Stimulated activated CD4-positive, alpha-beta T cell treated with anti-CD3 and anti-CD28 coated beads, Interleukin-12 subunit alpha, Interleukin-12 subunit beta, amount 100 ng/mL, for 24 hours (primary cell): ENCODE measurements at places on chromosomes 5 and 9.

DNA sequence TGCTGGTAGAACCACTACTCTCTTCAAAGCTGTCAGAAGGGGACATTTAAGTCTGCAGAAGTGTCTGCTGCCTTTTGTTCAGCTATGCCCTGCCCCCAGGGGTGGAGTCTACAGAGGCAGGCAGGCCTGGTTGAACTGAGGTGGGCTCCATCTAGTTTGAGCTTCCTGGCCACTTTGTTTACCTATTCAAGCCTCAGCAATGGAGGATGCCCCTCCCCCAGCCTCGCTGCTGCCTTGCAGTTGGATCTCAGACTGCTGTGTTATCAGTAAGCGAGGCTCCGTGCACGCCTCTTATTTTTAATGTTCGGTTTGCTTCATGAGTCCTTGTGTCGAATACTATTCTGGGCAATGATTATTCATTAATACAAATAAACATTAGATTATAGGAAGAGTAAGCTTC lies 3.1 kb upstream of the SLC27A6 start:
- DNase-seq = no peak

- no peak for DNase-seq
These were observed 129.7 kb downstream of the CDC42SE2 start for GRCh38 chr5:131393498-131393968.

- DNase-seq = no peak
These were observed 42.3 kb downstream of the HTR1A start for GRCh38 chr5:63919763-63920478.

DNA sequence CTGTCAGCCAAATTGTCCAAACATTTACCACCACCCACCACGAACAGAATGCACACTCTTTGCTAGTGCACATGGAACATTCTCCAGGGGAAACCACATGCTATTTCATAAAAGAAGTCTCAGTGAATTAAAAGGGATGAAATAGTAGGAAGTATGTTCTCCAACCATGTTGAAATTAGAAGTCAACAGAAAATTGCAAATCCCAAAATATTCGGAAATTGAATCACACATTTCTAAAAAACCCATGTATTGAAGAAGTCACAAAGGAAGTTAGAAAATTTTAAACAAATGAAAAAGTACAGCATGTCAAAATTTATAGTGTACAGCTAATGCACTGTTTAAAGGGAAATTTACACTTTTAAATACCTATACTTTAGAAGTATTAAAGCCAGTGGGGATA lies 50.8 kb downstream of the TGFBR1 start:
- DNase-seq = no peak

DNA sequence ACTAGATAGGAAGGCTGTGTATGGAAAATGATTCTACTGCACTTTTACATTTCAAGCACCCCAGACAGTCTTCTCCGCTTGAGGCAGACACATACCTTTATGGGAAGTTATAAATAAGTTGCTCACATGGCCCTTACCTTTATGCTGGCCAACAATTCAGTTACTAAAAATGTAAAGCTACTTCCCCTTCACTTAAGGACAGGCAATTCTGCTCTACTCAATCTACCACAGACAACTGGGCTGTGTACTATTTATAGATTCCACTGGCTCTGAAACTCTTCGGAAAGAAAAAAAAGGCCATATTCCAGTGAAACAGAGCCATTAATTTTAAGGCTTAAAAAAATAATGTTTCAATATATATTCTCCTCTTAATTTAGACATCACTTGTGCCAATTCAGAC lies 59.4 kb downstream of the ELAVL2 start:
- no peak for DNase-seq

GRCh38 chr5:95281226-95281625 lies 3.7 kb downstream of the MCTP1 start:
- no peak for DNase-seq
